ENCODE measurements at places on chromosomes 2 and 18.

GRCh38 chr18:51721996-51722395, 524.5 kb upstream of the MEX3C start:
- DNase-seq = no peak

- DNase-seq = peak; percentile 12
Measured at GRCh38 chr2:106142683-106143082, 51.4 kb downstream of the UXS1 start.

GRCh38 chr18:76051396-76052226, 443.4 kb downstream of the ZNF516 start:
- no peak for DNase-seq

GRCh38 chr2:25303633-25304236, 38.0 kb downstream of the DNMT3A start:
- no peak for DNase-seq

DNA sequence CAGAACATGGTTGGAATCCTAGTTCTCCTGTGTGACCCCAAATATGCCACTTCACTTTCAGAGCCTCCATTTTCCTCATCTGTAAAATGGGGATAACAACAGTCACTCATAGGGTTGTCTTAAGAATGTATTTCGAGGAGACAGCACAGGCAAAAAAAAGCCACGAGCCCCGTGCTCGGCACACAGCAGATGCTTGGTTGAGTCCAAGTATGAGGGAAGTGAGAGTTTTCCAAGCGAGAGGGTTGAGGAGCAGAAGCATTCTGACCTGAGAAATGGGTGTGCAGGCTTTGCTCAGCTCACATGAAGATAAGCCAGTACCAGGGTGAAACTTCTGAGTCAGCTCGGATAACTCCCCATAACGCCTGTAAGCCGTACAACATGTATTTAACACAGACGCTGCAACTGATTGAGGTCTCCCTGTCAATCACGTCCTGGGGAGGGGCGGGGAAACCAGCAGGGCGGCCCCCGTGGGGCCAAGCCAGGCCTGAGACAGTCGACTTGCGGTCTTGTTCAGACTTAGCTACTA, 23.0 kb upstream of the ODC1 start:
- DNase-seq = no peak

DNA sequence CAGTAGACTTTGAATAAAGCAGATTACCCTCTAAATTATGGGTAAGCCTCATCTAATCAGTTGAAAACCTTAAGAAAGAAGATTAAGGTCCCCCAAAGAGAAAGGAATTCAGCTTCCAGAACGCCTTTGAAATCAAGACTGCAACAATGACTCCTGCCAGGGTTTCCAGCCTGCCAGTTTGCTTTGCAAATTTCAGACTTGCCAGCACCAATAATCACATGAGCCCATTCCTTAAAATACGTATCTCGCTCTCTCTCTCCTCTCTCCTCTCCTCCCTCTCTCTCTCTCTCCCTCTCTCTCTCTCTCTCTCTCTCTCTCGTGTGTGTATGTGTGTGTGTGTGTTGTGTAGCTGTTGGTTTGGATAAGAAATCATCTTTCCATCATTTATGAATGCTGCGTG, 184.2 kb downstream of the PDE1A start:
- DNase-seq = no peak
